ENCODE measurements at places on chromosomes 11 and 22.

- no peak for DNase-seq
These were observed 1049.1 kb downstream of the BRD1 start for GRCh38 chr22:48778308-48779195.

- peak; percentile 21 for DNase-seq
These were observed 1.1 kb upstream of the SLC35F2 start for GRCh38 chr11:107859459-107860239.

DNA sequence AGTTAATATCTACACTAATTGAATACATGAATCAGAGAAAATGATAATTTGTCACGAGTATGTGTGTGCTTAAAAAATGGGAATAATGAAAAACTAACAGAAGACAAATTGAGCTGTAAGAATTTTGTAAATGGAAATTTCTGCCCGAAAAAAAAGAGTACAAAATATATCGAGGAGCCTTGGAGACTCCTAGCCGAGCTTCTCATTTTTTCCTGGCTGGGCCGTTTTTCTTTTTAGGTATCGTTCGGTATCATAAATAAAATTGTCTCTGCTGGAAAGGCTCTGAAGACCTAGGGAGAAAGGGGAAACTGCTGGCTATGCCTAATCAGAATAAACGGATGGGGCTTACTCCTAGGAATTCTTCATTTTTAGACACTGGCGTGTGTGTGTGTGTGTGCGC lies 227.2 kb upstream of the RAG2 start:
- DNase-seq = no peak

- no peak for DNase-seq
These were observed 210.8 kb downstream of the CEP164 start for GRCh38 chr11:117538263-117539135.

DNA sequence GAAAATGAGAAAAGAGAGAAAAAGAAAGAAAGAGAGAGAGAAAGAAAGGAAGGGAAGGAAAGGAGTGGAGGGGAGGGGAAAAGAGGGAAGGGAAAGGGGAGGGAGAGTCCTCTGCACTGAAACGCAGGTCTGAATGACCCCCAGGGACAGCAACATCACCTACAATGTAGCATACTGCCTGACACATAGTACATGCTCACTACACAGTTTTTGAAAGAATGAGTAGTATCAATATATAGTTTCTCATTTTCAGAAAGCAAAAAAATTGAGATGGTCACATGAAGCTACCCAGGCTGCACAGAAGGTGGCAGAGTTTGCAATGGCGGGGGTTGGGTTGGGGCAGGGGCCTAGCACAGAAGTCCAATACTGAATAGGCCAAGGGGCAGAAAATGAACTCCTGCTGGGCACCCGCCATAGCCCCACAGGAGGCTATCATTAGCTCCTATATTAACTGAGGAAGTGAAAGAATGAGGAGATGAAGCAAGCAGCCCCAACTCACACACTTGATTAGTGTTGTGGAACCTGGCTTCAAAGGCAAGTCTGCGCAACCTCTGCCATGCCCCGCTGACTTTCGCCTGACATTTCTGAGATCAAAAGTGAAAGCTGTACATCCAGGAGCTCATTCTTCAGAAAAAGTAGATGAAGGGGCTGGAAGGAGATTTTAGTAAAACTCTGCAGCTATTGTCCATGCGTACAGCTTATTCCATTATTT lies 241.2 kb upstream of the SYN3 start:
- no peak for DNase-seq

DNA sequence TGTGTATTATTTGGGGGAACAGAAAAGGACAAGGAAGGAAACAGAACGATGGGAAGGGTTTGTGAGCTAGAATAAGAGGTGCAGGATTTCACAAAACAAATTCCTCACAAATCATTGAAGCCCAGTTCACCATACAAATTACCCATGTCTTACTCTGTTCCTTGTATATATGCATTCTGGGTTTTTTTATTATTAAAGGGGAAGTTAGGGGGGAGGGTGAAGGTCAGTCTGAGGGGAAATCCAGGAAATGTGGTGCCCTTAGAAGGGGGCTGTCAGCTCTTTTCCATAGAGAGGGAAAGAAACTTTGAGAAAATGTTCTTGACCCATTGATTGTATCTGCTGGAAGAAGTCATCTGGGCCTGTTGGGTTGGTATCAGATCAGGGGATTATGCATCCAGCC lies 90.8 kb downstream of the RNF169 start:
- DNase-seq = no peak

DNA sequence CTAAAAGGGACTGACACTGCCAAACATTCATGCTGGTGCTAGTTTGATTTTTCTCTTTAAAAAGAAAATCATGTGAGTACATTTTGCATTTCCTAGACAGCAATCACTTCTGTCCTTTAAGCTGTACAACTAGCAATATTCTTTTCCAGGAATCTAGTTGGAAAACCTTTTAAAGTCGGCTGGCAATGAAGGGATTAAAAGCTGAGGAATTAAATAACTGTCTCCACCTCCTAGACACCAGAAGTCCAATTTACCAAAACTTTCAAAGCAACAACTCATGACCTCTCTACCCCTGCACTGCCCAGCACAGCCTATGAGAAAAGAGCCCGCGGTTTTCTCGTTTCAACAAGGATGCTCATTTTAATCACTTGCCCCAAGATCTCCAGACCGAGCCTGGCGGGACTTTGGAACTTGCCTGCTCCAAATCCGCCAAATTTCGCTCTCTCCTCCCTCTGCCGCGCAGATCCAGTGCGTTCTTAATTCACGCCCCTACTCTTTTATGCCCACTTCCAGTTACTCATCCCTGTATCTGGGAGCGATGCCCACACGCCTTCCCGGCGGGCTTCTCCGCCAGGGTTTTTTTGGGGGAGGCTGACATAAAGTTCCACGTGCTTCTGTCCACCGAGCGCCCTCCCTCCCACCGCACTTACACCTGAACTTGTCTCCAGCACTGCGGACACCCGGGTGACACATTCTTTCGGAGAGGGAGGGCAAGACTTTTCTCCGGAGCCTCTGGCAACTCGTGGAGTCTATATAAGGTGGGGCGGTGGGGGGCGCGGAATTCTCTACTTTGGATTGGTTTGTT lies 2.5 kb downstream of the MPPED2 start:
- no peak for DNase-seq

- DNase-seq = peak; percentile 41
These were observed 24.1 kb downstream of the FZD4 start for GRCh38 chr11:86930957-86931547.

DNA sequence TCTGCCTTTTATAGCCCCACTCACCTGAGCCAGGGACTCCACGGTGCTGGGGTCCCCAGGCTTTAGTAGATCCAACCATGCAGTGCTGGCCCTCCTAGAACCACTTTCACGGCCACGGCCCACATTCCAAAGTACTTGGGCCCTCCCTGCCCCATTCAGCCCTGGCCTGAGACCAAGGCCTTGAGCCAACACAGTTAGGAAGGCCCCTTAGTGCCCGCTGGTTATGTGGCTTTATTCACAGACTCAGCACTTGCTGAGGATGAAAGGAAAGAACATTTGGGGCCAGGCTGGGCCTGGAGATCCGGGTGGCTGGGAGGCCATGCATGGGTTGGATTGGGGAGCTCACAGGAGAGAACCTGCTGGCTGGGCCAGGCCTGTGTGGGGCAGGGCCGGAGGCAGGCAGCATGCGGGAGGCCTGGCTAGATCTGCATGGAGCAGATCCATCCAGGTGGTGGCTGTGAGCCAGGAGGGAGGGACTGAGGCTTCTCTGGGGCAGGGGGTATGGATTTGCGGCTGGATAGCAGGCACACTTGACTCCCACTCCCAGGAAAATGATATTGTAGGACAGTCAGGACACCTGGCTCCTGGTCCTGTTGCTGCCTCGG lies 12.6 kb downstream of the CHRM1 start:
- no peak for DNase-seq

DNA sequence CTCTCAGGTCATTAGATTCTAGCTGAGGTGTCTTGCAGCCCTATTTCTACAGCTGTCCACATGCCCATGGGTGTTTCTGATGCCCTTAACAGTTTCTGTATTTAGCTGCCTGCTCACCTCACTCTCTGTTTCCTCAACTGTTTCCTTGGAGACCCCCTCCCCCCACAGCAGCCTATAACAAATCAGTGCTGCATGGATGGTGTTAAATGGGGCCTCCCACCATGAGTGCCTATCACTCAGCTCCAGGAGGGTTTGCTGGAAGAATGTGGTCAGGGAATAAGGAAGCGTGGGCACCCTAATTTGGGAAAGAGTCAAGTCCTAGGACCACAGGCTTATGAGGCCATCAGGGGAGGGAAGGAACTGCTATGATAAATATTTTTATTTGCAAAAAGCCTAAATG lies 8.6 kb downstream of the KLHL35 start:
- DNase-seq = no peak

GRCh38 chr11:88501541-88501940 lies 164.0 kb upstream of the CTSC start:
- no peak for DNase-seq

DNA sequence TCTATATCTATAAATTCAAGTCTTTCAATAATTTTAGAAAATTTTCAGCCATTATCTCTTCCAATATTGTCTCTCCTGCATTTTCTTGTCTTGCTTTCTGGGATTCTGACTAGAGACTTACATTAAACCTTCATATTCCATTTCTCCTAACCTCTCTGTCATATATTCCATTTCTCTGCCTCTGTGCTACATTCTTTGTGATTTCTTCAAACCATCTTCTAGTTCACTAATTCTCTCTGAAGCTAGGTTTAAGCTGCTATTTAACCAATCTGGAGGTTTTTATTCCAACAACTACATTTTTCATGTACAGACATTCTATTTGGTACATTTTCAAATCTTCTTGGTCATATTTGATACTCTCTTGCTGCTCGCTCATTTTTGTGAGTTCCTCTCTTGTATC lies 122.5 kb downstream of the TTC28 start:
- DNase-seq = no peak

DNA sequence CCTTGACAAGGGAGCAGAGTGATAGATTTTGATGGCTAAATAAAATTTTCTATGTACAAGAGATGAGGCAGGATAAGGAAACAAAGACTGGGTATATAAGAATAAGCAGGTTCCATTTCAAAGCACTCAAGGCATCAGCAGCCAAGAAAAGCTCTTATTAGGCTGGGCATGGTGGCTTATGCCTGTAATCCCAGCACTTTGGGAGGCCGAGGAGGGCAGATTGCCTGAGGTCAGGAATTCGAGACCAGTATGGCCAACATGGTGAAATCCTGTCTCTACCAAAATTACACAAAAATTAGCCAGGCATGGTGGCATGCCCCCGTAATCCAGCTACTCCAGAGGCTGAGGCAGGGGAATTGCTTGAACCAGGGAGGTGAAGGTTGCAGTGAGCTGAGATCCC lies 563.4 kb upstream of the CCDC179 start:
- DNase-seq = no peak

DNA sequence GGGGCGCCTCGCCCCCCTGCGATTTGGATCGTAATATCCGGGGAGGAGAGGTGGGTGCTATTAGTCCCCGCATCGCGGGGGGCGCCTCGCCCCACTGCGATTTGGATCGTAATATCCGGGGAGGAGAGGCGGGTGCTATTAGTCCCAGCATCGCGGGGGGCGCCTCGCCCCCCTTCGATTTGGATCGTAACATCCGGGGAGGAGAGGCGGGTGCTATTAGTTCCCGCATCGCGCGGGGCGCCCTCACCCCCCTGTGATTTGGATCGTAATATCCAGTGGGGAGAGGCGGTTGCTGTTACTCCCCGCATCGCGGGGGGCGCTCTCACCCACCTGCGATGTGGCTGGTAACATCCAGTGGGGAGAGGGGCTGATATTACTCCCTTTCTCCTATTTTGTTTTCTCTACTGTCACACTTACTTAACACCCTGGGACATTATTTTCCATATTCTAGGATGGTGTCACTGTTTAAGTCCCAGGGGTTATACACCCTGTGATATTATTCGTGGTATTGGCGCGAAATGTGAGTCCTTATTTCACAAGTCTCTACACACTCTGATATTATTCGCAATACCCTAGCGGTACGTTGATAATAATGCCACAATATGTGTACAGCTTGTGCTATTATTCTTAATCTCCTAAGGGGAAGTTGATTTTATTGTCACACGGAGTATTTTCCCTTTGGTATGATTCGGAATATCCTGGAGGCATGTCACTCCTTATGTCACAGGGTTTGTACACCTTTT lies 57.8 kb upstream of the ALDH3B2 start:
- no peak for DNase-seq
